ENCODE measurements at places on chromosomes 1 and 21.

DNA sequence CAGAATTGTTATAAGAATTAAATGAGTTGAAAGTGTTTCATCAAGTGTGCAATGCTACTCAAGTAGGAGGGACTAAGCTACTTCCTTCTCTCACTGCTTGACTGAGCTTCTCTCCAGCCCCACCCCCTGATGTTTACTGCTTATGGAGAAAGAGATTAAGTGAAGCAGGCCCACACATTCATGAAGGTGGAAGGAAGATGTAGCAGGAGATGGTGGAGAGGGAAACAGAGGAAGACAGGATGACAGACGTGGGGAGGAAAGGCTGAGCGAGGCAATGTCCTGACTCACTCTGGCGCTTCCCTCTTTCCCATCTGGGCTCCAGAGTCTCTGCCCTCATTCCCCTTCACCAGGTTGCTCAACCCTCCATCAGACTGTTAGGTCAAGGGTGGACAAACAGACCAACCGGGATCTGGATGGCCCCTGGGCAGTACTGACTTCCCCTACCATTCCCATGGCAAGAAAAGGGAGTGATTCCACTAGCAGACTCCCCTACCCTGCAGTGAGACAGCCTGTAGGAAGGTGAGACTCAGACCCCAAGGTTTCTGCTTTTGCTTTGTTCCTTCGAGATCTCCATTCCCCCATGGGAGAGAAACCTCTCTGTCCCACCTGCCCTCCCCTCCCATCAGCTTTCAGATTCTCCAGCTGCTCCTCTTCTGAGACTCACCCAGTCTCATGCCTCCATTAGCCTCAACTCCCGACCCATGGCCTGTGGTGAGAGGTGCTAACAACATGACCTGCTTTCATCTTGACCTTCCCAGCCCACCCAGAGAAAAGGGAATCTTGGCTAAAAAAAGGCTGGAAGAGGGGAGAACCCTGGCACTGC, 3.1 kb upstream of the ARHGEF2 start:
- no peak for DNase-seq

GRCh38 chr1:59738591-59739015, 76.1 kb upstream of the HOOK1 start:
- no peak for DNase-seq

DNA sequence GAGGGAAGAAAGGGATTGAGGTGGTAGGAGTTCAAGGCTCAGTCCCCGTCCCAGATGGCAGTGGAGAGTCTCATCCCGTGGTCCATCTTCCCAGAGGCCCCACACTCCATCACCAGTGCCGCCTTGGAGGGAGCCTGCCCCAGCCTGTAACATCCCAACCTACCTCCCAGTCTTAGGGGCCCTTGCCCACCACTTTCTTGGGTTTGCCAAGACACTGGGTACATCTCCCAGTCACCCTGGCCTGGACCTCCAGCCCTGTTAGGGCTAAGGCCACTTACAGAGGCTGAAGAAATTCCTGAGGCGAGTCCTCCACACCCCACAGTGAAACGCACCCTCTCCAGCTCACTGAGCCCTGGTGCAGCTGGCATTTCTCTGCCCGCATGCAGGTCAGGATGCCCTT, 3.3 kb downstream of the TMEM200B start:
- no peak for DNase-seq

- DNase-seq: no peak
These were observed 56.0 kb upstream of the ABCG1 start for GRCh38 chr21:42162831-42163510.

Measured in globus pallidus (tissue), 1 donor.